ENCODE measurements at places on chromosomes 2 and 18.

GRCh38 chr18:80204142-80204541, 43.2 kb downstream of the PARD6G start:
- no peak for DNase-seq

- no peak for DNase-seq
These were observed 288.2 kb upstream of the ST6GAL2 start for GRCh38 chr2:107174171-107174570.

- DNase-seq = no peak
These were observed 10.9 kb downstream of the IGFBP2 start for GRCh38 chr2:216643986-216644659.

- no peak for DNase-seq
These were observed 365.9 kb upstream of the MEX3C start for GRCh38 chr18:51563396-51563795.

DNA sequence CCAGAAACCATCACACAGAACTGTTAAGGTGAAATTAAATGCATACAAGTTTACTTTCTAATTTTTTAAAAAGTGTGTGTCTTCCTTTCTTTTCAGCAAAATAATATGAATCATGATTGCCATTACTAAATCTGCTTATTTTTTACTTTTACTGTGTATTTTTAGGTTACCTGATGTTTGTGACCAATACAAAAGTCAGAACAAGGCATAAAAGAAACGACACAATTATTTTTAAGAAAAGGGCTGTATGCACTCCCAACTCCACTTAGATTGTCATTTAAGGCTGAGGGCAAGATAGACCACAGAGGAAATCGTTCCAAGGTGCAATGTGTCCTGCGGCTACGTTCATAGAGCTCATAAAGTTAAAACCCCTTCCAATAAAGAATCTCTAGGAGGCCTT, 797.0 kb downstream of the TDRD15 start:
- no peak for DNase-seq

DNA sequence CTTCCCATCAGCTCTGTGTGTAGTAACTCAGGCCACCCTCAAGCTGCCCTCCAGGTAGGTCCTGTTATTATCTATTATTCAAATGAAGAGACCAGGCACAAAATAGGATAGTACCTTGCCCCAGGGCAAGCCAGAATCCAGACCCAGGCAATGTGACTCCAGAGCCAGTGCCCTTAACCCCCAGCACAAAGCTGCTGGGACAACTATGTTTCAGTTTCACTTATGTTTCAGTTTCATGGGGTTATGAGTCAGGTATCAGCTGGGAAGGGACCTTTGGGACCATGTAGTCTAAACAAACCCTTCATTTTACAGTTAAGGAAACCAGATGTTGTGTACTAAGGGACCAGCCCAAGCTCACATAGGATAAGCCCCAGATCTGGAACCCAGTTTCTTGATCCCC, 10.0 kb downstream of the HK2 start:
- DNase-seq = no peak

- DNase-seq = no peak
These were observed 2.0 kb downstream of the SNORC start for GRCh38 chr2:232871835-232872736.

DNA sequence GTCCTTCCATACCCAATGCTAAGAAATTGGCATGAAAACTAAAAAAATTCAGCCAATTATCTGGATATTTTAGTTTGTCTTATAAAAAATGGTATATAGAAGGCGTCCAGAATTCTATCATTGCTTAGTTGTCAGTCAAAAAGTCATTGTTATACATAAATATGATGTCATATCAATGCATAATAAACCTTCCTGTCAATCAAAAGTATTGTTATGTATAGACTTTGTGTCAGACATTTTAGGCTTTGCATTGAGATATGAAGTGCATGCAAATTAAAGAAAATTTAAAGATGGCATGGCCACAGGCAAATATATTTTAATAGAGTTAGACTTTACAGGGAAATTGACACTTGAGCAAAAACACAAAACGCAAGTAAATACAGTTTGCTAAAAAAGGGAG, 173.4 kb upstream of the FANCL start:
- no peak for DNase-seq

DNA sequence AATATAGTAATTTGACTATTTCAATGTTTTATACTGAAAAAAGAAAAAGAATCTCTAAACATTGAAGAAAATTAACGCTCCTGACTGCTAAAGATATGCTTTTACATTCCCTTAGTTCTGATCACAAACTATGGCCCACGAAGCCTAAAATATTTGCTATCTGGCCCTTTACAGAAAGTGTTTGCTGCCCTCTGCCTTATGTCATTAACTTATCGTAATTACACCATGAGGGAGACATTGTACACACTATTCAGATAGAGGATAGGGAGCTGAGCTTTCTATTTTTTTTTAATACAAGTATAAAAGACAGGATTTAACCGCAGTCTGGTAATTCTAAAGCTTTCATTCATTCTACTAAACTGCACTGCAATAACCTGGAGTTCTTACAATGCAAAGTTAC, 393.1 kb upstream of the DCC start:
- DNase-seq = no peak

DNA sequence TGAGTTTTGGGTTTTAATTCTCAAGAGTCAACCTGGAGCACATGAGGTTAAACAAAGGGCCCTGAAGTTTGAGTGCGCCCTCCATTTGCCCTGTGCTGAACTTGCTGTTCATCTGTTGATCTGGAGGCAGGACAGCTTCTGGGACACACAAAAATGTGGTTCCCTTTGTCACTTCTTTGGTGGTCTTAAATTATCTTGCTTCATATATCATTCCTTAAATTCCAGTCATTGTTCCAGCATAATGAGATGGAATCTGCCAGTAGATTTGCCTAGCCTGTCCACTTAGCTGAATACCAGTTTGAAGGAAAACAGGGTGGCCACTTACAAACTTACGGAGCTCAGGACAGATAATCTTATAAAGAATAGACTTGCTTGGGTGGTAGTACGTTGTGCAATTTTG, 916 bp downstream of the CETN1 start:
- DNase-seq = no peak

DNA sequence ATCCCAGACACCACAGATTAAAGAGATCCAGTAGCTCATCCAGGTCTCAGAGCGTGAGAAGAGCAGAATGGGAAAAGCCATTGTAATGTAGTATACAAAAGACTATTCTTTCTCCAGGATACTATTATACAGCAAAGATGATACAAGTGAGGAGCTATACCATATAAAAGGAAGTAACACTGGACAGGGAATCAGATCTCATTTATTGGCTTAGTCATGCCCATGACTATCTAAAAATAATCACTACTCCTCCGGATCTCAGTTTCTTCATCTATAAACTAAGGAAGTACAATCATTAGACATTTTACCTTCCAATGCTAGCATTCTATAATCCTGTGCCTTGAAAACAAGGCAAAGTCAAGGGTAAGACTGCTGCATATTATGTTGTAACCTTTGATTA, 19.4 kb downstream of the KRCC1 start:
- no peak for DNase-seq

DNA sequence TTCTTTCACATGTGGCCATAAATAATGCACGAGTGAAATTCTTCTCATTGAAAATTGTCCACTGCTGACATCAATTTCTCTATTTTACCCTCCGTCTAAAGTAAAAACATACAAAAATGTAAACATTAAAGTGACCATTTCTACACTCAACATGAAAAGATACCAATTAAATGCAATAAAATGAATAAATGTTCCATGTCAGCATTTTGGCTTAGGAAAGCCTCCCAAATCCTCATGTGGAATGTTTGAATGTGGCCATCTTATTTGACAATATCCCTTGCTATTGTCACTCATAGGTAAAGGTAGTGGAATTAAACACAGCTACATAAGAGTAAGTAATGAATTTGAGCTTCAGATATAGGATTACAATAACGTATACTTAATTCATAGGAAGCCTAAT, 60.8 kb downstream of the ZNF521 start:
- no peak for DNase-seq

GRCh38 chr2:86225581-86225980, 26.3 kb downstream of the MRPL35 start:
- DNase-seq = no peak

GRCh38 chr2:25276569-25277465, 64.9 kb downstream of the DNMT3A start:
- no peak for DNase-seq

- peak; percentile 80 for DNase-seq
These were observed at the start of gene SPDYA for GRCh38 chr2:28810384-28811285. Gene SPDYA, plus strand, starts transcription at chr2:28810834. Its CDS starts 5,181 bp downstream, at chr2:28816015.

- DNase-seq = no peak
These were observed 272.1 kb downstream of the NAPG start for GRCh38 chr18:10797896-10798295.

- no peak for DNase-seq
These were observed at the start of gene EMILIN2 for GRCh38 chr18:2846636-2847316. Gene EMILIN2, plus strand, starts transcription at chr18:2847006. Its CDS starts 183 bp downstream, at chr18:2847189.

- no peak for DNase-seq
These were observed 19.5 kb downstream of the SP140L start for GRCh38 chr2:230346465-230346864.

GRCh38 chr2:106267997-106268396, 73.9 kb upstream of the UXS1 start:
- DNase-seq = no peak

DNA sequence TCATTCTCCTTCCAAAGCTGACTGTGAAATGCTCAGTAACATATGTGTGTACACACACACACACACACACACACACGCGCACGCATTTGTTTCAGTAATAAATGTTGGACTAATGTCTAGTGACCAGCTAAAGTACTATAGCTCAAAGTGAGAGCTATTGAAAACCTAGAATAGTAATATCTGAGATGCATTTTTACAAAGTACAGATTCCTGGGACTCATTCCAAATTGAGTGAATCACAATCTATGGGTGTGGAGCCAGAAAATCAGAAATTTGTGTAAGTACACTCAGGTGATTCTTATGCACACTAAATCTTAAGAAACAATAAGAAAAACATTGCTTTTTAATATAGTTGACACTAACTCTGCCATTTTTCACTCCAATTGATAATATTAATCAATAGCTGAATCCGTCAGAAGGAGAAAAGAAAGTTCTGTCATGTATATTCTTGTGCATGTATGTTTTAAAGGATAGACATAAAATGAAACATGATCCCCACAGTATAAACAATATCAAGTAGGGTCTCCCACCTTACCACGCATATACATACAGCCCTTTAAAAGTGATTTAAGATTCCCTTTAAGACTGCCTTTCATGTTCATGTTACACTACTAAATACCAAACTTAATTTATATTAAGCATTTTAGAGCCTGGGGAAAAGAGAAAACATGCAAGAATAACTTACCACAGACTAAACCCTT, 123.5 kb downstream of the ATAD2B start:
- no peak for DNase-seq

DNA sequence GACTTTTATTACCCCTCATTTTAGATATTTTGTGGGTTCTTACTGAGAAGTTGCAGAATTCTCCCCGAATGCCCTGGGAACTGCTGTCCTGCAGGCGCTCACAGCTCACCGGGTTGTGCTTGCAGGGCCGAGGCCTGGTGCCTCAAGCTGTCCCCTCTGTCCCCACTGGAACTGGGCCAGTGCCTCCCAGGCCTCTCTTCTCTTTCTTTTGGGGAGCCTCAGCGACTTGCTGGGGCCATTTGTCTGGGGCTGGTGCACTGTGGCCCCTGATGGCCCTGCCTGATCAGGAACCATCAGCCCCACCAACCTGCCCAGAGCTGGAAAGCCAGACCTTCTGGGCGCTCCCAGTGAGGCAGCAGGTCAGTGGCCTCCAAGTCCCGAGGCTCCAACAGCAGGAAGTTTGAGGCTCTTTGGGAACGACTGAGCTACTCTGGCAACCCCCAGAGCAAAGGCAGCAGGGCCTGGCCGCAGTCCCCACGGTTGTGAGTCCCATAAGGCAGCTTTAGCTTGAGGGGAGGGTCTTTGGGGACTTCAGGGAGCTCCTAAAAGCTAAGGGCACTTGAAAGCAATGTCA, 14.7 kb upstream of the NEU4 start:
- DNase-seq = no peak

DNA sequence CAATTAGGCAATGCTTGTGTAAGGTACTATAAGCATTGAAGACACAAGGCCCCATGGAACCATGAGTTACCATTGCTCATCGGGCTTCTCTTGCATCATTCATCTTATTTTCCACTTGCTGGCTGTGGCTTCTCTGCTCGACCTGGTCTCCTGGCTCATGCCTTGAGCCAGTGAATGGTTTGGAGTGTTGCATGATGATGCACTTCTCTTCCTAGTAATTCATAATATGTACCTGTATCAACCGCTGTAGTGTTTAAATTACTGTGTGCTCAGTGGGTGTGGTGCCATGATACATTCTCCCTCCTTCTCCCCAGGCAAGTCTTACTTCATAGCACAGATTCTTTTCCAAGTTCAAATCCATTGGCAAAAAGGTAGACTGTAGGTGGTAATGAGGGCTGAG, 66.8 kb downstream of the ABCA12 start:
- DNase-seq = no peak

- DNase-seq = peak; percentile 65
These were observed 175.1 kb downstream of the ZFP36L2 start for GRCh38 chr2:43051338-43051737.

- no peak for DNase-seq
These were observed 103.4 kb upstream of the SLC35G4 start for GRCh38 chr18:11505993-11506392.

GRCh38 chr2:125562924-125563323, 1093.0 kb upstream of the GYPC start:
- DNase-seq = no peak

- no peak for DNase-seq
These were observed 138.2 kb upstream of the PKDCC start for GRCh38 chr2:41909584-41909983.

DNA sequence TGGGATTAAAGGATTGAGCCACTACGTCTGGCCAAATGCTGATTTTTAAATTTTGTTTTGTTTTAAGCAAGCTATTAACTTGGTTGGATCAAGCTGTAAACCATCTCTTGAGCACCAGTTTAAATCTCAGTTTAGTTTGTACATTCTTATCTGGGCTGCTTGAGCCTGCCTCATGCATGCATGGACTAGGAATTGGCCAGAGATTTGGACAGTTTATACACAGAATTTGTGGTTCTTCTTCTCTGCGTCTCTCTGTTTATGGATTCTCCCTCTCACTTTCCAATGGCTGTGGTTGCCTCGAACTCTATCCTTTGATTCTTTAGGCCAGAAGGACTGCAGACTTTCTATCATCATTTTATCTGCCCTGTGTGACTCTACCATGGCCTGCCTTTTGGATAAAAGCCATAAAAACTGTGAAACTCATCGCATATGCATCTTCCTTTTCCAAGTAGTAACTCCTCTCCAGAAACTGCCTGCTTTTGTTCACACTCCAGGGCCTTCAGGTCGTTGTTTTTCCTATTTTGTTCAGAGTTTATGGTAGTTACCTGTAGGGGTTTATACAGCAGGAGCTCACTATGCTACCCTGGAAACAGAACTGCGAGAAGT, 32.5 kb upstream of the PLB1 start:
- DNase-seq = no peak

GRCh38 chr2:68719912-68720311, 14.7 kb upstream of the ARHGAP25 start:
- DNase-seq = no peak
